Osteocyte (in vitro differentiated cells): ENCODE measurements at places on chromosomes 7 and 10. TPM values are rescaled to one million over a fixed set of nuclear protein-coding genes. Genes with fewer than 3 reads are reported as not detected.

The TEX47 gene
- not detected in 2 replicates for total RNA-seq

The MMS19 gene
- total RNA-seq = 70.1 and 71.1 TPM in 2 replicates

The ASIC3 gene
- 3.6 and 5.8 TPM in 2 replicates for total RNA-seq

The STX1A gene
- 21.7 and 24.0 TPM in 2 replicates for total RNA-seq

The MKX gene
- 20.5 and 21.5 TPM in 2 replicates for total RNA-seq

The ZNF503 gene
- total RNA-seq = 38.5 and 42.1 TPM in 2 replicates

The SLC13A1 gene
- total RNA-seq = not detected in 2 replicates

The MALSU1 gene
- total RNA-seq = 44.8 and 46.2 TPM in 2 replicates

The LRRC4 gene
- 0.29 and 0.70 TPM in 2 replicates for total RNA-seq

The STK31 gene
- total RNA-seq = 0.35 TPM in 1 of 2 replicates, not detected in the other

The PNLIPRP3 gene
- not detected in 2 replicates for total RNA-seq

The CCDC3 gene
- total RNA-seq = 14.1 and 15.0 TPM in 2 replicates

The LIPK gene
- not detected in 2 replicates for total RNA-seq

The SHTN1 gene
- 23.7 and 26.1 TPM in 2 replicates for total RNA-seq

The CALML5 gene
- not detected in 2 replicates for total RNA-seq

The ELOVL3 gene
- total RNA-seq = not detected in 2 replicates

The LRRTM3 gene
- 0.21 and 0.63 TPM in 2 replicates for total RNA-seq

The PHYHIPL gene
- total RNA-seq = not detected in 2 replicates

The PLEKHS1 gene
- 0.11 TPM in 1 of 2 replicates, not detected in the other for total RNA-seq

The POMZP3 gene
- 9.6 and 11.4 TPM in 2 replicates for total RNA-seq

The HEPACAM2 gene
- total RNA-seq = not detected in 2 replicates

The NUTM2D gene
- 6.8 and 6.9 TPM in 2 replicates for total RNA-seq

The NUDT13 gene
- total RNA-seq = 2.8 and 3.2 TPM in 2 replicates

The PTPN20 gene
- not detected in 2 replicates for total RNA-seq

The CRHR2 gene
- not detected in 2 replicates for total RNA-seq

The LBX1 gene
- not detected in 2 replicates for total RNA-seq

The FAM107B gene
- 40.7 and 47.4 TPM in 2 replicates for total RNA-seq

The PDIA4 gene
- 152 and 162 TPM in 2 replicates for total RNA-seq

The NXPH1 gene
- total RNA-seq = not detected in 2 replicates

The FAM25C gene
- not detected in 2 replicates for total RNA-seq
